IMR-90 (cell line): ENCODE measurements at places on chromosomes 7 and 10. TPM values are rescaled to one million over a fixed set of nuclear protein-coding genes. Genes with fewer than 3 reads are reported as not detected.

DNA sequence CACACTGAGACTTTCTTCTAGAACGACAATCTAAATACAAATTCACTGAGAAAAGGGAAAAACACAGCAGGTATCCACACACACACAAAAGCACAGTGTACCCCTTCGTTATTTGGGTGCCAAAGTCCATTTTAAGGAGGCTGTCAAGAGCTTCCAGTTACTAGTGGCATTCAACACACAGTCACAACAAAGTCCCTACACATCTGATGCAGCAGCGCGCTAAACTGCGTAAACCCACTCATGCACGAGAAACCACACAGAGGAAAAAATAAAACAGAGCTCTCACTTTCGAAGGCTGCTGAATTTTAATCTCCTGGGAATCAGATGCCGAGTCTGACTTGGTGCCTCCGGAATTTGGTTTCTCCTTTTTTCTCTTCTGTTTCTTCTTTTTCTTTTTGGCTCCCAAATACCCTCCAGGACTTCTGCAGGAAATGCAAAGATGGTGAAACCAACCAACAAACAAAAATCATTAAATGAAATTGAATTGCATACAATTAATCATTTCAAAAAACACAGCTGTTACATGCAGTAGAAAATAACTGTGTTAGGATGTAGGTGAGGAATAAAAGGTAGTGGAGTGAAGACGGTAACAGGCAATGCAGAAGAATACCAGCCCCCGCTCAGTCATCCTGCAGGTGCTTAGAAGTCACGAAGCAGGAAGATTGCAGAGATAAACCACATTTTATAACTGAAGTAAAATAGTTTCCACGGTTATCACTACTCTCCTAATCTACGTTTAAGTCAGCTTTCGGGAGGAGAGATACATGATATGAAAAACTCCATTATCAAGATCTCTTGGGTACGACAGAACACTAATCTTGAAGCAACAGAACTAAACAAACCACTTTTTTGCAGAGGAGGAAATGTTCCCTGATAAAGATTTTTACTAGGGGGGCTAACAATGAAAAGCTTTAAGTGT, 27.1 kb downstream of the NMT2 start:
- no peak for DNase-seq
- no peak overlapping the region for H3K27ac ChIP-seq
- H3K27me3 ChIP-seq: no peaks in the 10 kb centered on the region
- peaks cover 4% of the 10 kb centered on the region for H3K36me3 ChIP-seq
- no peak overlapping the region for H3K4me3 ChIP-seq

DNA sequence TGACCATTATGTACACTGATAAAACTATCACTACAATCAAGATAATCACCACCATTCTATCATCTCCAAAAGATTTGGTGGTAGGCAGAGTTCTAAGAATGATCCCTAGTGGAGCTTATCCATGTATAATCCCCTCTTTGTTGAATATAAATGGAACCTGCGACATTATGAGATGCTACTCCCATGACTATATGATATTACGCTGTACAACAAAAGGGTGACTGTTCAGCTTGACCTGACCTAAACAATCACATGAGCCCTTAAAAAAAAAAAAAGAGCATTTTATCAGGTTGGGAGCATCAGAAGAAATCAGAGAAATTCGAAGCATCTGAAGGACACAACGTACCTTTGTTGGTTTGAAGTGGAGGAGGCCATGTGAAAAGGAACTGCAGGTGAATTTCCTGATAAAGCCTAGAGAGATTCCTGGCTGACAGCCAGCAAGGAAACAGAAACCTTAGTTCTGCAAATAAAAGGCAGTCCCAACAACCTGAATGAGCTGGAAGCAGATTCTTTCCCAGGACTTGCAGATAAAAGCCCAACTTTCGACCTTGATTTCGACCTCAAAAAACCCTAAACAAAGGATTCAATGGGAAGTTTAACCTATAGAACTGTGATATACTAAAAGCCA, 270.7 kb downstream of the ADRA2A start:
- H3K27ac ChIP-seq: no peak overlapping the region
- H3K36me3 ChIP-seq: no peaks in the 10 kb centered on the region
- DNase-seq: no peak

- H3K4me1 ChIP-seq: no peaks in the 10 kb centered on the region
- no peaks in the 10 kb centered on the region for H3K27me3 ChIP-seq
- H3K36me3 ChIP-seq: no peaks in the 10 kb centered on the region
- H3K4me3 ChIP-seq: no peak overlapping the region
These were observed 749.4 kb downstream of the XPNPEP1 start for GRCh38 chr10:109173937-109174336.

GRCh38 chr10:28937959-28938358, 260.6 kb downstream of the BAMBI start:
- no peaks in the 10 kb centered on the region for H3K36me3 ChIP-seq
- H3K4me1 ChIP-seq: peaks cover 6% of the 10 kb centered on the region; the same call in 1 of the 2 replicates
- H3K4me3 ChIP-seq: no peak overlapping the region
- peaks cover 4% of the 10 kb centered on the region for H3K27me3 ChIP-seq

DNA sequence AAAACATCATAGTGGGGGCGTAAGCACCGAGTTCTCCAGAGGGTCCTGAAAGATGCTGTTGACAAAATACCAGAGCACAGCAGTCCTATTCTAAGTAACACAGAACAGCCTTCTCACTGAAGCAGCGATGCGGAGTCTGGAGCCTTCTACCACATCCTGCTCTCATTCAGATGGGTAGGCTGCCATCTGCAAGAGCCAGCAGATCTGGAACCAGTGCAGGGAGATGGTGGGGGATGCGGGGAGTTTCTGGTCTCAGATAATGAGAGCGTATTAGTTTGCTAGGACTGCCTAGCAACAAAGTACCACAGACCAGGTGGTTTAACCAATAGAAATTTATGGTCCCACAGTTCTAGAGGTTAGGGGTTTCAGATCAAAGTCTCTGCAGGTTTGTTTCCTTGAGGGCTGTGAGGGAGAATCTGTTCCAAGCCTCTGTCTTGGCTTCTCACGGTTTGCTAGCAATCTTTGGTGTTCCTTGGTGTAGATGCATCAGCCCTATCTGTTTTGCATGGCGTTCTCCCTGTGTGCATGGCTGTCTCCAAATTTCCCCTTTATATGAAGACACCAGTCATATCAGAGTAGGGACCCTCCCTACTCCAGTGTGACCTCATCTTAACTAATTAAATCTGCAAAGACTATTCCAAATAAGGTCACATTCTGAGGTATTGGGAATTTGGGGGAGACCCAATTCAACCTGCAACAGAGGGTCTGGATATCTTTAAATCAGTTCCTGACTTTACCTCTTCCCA, 52.0 kb upstream of the STEAP1B start:
- peaks cover 27% of the 10 kb centered on the region for H3K27me3 ChIP-seq
- H3K27ac ChIP-seq: no peak overlapping the region
- no peaks in the 10 kb centered on the region for H3K4me1 ChIP-seq
- H3K36me3 ChIP-seq: no peaks in the 10 kb centered on the region
- no peak for DNase-seq

DNA sequence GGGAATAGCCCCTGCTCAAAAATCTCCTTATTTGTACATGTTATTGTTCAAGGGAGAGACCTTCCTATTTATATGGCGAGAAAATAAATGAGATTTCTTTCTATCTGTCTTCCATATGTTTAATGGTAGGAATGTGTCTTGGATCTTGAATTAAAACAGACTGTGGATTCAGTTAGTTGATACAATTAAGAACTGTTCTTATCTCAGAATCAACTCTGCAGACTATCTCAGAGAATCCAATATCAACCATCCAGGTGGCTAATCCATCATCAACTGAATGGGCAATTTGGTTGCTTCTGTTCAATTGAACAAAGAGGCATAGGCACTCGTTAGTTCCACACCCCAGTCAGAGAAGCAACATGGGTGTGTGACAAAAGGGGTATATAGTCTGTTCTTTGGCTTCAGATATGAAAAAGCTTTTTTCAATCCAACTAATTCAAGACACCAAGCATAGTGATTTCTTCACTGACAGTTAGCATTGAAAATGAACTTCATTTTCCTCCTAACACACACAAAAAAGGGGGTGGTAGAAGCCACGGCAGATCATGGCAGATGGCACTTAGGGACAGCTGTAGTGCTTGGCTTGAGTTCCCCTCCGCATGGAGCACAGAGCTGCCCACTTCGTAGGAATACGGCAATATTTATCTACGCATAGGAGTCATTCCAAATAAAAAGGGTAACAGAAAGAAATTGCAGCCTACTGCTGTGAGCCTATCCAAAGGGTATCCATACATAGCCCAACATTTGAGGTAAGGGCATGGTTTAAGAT, 135.9 kb downstream of the KIAA1217 start:
- H3K27ac ChIP-seq: peak overlapping the region; percentile 84
- H3K4me3 ChIP-seq: no peak overlapping the region
- H3K36me3 ChIP-seq: no peaks in the 10 kb centered on the region
- no peak for DNase-seq
- H3K4me1 ChIP-seq: peaks cover 8% of the 10 kb centered on the region

- H3K4me1 ChIP-seq: no peaks in the 10 kb centered on the region
- no peaks in the 10 kb centered on the region for H3K36me3 ChIP-seq
- no peak overlapping the region for H3K4me3 ChIP-seq
- no peak overlapping the region for H3K27ac ChIP-seq
- DNase-seq: no peak
- H3K27me3 ChIP-seq: no peaks in the 10 kb centered on the region
These were observed 18.2 kb upstream of the CALCR start for GRCh38 chr7:93592588-93593266.

DNA sequence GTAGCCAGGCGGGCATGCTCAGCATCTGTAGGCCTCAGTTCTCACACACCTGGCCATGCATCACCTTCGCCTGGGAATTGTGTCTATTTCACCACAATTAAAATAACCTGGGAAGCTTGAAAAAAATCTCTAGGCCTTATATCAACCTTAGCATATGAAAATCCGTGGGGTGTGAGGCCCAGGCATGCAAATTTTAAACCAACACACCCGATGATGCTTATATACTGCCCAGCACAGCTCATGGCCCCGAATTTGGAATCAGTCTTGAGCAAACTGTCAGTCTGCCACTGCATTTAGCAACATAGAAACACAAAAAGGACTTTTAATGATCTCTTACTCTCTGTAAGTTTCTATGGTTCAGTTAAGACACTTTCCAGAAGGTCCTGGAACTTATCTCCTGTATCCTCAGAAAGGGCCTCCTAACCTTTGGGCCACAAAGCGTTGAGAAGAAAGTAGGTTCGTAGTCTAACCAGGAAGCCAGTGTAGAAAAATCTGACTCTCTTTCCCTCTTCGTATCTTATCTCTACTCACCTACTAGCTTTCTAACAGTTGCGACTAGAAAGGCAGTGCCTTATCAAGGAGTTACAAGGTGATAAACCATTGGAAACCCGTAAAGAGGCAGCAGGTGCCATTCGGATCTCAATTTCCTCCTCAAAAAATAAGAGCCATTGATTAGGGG, 12.0 kb upstream of the DMBT1 start:
- no peaks in the 10 kb centered on the region for H3K36me3 ChIP-seq
- no peaks in the 10 kb centered on the region for H3K4me1 ChIP-seq
- H3K27ac ChIP-seq: no peak overlapping the region

- H3K27me3 ChIP-seq: no peaks in the 10 kb centered on the region; the same call in 1 of the 2 replicates
- no peaks in the 10 kb centered on the region; the same call in 1 of the 2 replicates for H3K4me1 ChIP-seq
- H3K4me3 ChIP-seq: no peak overlapping the region
- no peaks in the 10 kb centered on the region for H3K36me3 ChIP-seq
- H3K27ac ChIP-seq: no peak overlapping the region
These were observed 68.8 kb downstream of the ADCYAP1R1 start for GRCh38 chr7:31120800-31121513.

TMEM184A gene
- 1.9 TPM in 2 replicates for polyA plus RNA-seq
